ENCODE measurements at places on chromosomes 5 and 9.

DNA sequence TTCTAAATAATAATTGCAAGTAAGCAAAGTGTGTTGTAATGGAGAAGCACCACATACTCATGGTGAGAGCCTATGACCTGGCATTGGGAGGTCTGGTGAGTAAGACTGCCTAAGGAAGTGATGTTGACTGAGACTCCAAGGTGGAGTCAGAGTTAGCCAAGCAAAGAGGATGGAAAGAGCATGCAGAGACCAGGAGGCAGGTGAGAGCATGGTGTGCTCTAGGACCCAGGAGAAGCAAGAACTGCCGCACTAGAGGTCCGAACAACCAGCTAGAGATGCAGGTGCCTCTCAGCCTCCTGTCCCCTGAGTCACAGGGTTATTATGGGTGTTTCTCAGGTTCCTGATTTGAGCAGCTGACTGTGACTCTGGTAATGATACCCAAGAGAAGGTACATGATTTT lies 27.3 kb downstream of the ANP32B start:
- DNase-seq = no peak

- no peak for DNase-seq
Observed at GRCh38 chr5:160119905-160120266, 636 bp upstream of the PWWP2A start.

DNA sequence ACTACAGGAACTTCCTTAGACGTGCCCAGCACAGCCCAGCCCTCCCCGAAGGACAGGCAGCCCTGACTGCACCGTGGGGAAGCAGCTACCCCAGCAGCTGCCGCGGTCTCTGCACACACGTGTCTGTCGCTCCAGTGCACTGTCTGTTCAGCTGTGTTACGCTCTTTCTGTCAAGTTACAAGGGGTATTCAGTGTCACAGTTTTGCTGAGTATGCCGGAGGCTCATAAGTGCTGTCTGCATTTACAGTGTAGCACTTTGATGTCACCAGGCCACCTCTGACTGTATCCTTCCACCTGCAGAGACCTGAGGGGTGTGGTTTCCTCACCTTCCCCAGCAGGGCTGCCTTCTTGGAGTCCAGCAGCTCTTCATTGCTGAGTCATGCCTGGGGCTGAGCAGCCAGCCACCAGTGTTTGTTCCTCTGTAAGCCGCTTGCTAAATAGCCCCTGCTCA lies 126.8 kb downstream of the EHMT1 start:
- DNase-seq = no peak

DNA sequence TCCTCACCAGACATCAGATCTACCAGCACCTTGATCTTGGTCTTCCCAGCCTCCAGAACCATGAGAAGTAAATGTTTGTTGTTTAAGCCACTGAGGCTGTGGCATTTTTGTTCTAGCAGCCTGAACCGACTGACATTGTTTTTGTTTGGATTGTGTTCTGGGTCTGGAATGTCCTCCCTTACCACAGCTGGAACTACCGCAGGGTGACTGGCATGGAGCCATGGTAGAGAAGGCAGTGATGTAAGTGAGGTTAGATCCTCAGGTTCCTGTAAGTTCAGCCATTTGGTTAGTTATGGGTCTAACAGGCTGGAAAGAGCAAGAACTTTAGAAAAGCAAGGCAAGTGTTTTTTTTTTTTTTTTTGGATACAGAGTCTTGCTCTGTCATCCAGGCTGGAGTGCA lies 209.3 kb downstream of the DAB2IP start:
- no peak for DNase-seq

GRCh38 chr9:99057665-99058625 lies 47.0 kb upstream of the TGFBR1 start:
- no peak for DNase-seq

Measured in nephron progenitor cell (in vitro differentiated cells).